ENCODE measurements at places on chromosomes 4 and X.
A peak's percentile ranks its signal among the peaks of the same experiment; 100 is the strongest.

GRCh38 chrX:24646006-24646405 is 1.1 kb downstream of the PCYT1B start:
- DNase-seq, result no peak

DNA sequence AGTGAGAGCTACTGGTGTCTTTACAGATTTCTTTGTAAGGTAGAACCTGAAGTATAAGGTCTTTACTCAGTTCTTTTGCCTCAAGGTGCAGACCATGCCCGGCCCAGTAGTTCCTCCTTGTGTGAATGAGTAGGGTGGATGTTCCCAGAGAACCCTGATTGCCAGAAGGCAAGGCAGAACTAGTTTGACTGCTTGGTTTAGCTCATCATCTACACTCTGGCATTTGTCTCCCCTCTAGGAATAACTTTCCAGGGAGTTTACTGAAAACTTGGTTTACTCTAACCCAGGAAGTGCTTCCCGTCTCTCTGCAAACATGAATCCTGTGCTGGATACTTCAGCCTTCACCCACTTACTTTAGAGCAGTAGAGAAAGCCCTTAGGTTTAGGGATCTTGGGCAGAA is 29.1 kb downstream of the MCUB start:
- no peak for DNase-seq

- no peak for DNase-seq
Measured at GRCh38 chr4:155780775-155781174, 22.0 kb downstream of the GUCY1B1 start.

DNA sequence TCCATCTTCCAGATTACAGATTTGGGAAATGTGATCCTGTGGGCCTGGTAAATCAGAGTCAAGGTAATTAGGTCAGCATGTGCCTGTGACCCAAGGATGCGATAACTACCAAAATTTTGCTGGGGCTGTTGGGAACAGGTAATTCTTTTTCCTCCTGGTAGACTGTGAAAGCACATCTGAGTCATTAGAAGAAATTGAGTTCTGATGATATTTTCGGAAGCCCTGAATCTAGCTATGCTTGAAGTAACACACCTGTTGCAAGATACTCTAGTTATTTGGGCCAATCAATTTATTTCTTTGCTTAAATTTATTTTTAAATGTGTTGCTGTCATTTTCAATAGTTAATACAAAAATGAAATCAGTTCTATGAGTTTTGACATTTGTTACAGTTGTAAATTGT is 903.6 kb downstream of the RPA4 start:
- no peak for DNase-seq

GRCh38 chr4:148239494-148239985 is 202.7 kb downstream of the NR3C2 start:
- DNase-seq, result no peak

- no peak for DNase-seq
Measured at GRCh38 chrX:122584981-122585380, 599.1 kb upstream of the GRIA3 start.

- no peak for DNase-seq
Measured at GRCh38 chr4:38169524-38169923, 209.3 kb downstream of the PTTG2 start.

GRCh38 chr4:103498161-103499070 is 221.4 kb downstream of the TACR3 start:
- DNase-seq, result no peak

DNA sequence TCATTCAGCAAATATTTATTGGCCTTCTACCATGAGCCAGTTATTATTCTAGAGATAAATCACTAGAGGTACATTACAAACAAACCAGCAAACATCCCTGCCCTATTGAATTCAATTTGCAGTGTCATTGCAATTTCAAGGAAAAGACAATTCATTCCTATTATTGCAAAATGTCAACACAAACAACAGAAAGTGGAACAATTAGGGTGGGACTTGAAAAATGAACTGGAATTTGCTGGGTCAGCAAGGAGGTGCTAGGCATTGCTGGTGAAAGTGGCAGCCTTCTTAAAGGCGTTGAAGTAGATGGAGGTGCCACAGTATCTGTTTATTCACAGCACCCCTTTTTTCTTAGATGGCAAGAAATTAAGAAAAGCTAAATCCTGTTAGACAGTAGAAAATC is 224.0 kb upstream of the BMP3 start:
- no peak for DNase-seq

GRCh38 chr4:56937262-56937661 is 29.6 kb downstream of the REST start:
- no peak for DNase-seq

GRCh38 chrX:12269484-12269883 is 131.2 kb downstream of the FRMPD4 start:
- no peak for DNase-seq

DNA sequence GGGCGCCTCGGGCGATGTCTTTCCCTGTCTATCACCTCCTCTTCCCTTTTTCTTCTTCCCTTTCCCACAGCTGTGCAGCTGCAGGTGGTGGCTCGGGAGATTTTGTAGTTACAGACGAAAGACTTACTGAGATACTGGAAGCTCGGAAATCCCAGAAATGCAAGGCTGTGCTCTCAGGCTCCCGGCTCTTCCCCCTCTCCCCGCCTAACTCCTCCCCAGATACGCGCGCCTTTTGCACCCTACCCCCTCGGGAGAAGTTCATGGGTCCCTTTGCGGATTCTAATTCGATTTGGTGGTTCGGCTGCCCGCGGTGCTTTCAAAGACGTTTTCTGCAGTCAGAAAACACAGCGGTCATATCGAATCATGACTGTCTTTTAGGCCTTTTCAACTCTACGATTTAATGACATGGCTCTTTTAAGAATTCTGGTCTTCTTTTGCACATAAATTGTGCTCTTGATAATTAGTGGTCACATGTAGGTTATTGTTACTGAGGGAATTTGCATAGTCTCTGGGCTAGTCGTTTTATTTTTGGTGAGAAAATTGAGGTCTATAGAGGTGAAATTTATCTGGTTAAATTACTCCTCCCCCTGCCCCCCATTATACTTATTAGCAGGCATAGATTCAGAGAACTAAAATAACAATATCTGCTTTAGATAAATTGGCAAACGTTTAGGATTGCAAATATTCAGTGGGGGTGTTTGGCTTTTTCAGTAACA is 1.6 kb downstream of the SEPTIN11 start:
- DNase-seq, result peak; percentile 13

- peak; percentile 4 for DNase-seq
Measured at GRCh38 chrX:76148041-76148665, 24.7 kb upstream of the PBDC1 start.

DNA sequence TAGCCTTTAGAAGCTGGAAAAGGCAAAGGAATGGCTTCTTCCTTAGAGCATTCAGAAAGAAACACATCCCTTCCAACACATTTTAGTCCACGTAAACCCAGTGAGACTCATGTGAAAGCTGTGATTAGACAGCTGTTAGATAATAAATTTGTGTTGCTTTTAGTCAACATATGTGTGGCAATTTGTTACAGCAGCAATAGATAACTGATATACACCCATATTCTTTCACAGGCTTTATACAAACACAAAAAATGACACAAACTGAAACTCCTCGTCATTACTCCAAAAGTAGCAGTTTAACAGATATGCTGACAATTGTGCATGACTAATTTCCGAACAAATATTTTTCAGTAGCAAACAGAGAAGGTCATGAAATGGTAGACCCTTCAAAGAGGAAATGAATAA is 65.3 kb downstream of the ANTXR2 start:
- DNase-seq, result no peak

DNA sequence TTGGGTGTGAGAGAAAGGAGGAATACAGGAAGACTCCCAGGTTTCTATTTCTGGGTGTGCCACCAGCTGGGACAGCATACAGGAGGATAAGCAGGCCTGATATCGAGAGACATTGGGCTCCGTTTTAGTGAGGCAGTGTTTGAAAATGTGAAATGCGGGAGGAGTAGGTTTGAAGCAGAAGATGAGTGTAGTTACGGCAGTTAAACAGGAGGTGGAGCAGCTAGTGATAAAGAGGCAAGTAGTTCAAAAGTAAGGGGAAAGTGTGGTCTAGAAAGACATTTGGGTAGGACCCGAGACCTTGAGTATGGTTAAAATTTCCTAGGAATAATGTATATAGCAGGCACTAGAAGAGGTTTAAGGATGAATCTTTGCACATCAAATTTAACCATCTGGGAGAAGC is 42.4 kb downstream of the DCUN1D4 start:
- no peak for DNase-seq

DNA sequence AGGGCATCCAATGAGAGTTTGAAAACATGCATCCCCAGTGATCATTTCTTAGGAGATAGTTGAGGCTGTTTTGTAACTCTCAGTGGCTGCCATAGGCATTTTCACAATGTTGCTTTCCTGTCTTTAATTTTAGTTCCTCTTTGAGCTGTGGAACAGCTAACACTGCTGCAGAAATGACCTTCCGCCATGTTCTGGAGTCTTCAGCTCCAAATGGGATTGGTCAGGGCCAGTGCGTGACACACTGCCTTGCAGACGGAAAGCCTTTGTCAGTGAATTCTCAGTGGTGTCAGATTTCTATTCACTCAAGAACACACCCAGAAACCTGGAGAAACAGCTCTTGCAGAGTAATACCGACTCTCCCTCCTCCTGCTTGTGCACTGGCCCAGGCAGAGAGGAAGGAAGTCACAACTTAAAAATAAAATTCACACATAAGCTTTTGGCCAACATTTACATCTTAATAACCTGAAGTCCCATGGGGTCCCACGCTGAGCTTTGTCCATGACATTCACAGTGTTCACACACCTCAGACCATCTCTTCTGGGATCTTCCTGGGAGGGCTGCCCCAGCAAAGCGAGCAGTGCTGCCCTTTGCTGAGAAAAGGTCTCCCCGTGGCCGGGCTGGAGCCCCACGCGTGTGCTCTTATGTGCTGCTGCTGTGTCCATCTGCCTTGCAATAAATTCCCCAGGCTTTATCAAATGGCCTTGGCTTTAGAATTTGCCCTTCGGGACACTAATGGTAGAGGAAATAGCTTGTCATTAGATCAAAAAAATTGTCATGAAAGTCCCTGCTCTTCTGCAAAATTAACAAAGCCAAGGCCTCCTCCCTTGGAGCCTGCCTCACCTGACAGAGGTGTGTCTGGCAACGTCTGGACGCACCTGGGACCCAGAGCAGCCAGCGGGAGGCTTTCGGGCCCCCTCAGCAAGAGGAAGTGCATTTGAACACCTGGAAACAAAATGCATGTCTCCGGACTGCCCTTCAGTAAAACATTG is 126.8 kb downstream of the IRF2 start:
- DNase-seq, result peak; percentile 10

DNA sequence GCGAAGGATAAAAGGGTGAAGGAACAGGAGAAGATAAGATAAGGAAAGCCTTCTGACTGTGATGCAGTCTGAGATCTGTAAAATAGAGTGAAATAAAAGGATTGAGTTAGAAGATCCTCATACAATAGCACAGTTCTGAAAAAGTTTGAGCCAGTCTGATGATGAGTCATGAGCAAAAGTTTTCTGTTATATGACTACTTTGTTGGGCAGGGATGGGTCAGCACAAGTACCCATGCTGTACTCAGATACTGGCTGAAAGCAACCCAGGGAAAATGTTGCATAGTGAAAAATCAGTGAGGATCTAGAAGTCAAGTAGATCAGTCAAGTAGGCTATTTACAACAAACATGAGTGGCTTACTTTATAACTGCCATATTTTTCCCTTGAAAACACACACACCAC is 253.5 kb downstream of the PCDH10 start:
- no peak for DNase-seq

DNA sequence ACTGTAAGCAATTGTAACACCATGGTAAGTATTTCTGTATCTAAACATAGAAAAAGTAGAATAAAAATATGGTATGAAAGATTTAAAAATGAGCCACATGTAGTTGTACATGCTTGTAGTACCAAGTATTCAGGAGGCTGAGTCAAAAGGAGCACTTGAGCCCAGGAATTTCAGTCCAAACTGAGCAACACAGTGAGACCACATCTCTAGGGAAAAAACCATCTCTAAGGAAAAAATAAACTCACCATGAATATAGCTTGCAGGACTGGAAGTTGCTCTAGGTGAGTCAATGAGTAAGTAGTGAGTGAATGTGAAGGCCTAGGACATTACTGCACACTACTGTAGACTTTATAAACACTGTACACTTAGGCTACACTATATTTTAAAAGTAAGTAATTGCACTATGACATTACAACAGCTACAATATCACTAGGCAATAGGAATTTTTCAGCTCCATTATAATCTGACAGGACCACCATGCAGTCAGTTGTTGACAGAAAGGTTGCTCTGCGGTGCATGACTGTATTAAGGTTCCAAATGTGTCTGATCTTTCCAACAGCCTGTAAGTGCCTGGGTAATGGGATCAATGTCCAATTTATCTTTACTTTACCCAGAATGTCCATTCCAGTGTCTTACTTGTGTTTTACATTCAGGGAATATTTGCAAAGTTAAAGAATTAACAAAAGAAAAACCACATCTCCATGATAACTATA is 28.9 kb upstream of the LRBA start:
- DNase-seq, result no peak

GRCh38 chr4:33543941-33544450 is 2700.3 kb downstream of the ARAP2 start:
- DNase-seq, result no peak

DNA sequence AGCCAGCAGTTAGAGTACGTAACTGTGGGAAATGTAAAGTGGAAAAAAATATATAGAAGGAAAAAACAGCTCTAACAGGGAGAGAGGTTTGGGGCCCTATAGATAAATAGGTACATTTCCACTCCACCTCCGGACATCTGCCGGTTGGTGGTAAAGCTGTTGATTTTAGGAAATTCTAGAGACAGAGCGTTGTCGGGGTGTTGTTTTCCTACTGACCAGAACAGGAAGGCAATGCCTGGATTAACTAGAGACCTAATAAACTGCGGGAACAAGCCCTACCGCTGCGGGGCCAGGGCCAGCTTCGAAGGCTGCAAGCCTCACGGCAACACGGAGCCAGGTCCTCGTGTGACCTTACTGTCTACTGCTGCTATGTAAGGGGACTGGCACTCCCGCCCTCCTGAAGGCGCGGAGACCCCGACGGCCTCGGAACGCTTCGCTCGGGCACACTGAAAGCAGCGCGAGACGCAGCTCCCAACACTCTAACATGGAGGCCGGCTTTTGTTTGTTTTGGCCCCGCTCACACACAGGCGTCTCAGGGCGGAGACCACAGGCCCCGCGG is 702 bp upstream of the CDKN2AIP start:
- peak; percentile 54 for DNase-seq

GRCh38 chr4:85381968-85382367 is 93.0 kb upstream of the ARHGAP24 start:
- DNase-seq, result no peak

DNA sequence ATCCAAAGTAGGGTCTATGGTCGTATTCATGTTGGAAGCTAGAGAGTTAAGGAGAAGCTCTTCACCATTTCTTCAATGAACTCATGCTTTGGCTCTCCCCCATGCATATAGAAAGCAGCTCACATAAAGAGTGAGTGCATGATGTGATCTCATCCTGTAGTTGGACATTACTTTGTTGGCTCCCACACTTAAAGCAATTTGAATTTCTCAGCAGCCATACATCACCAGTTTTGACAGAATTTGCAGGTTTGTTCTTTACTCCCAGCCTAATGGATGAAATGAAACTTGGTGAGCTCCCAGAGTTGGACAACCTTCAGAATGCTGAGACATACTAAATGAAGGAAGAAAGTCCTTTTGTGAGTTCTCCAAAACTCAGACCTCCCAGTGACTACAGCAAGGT is 613.5 kb downstream of the IQCM start:
- DNase-seq, result no peak

- DNase-seq, result no peak
Measured at GRCh38 chr4:75385106-75385505, 129.1 kb downstream of the RCHY1 start.

All from midbrain (tissue), 1 donor.